ENCODE measurements at places on chromosomes 7 and 10.

- peak; percentile 82 for DNase-seq
Observed at GRCh38 chr10:22823109-22823508, 104.7 kb upstream of the ARMC3 start.

- peak; percentile 57 for DNase-seq
Observed at GRCh38 chr7:33050535-33051318, 11.8 kb downstream of the NT5C3A start.

GRCh38 chr10:117928741-117929140, 118.0 kb downstream of the RAB11FIP2 start:
- no peak for DNase-seq

DNA sequence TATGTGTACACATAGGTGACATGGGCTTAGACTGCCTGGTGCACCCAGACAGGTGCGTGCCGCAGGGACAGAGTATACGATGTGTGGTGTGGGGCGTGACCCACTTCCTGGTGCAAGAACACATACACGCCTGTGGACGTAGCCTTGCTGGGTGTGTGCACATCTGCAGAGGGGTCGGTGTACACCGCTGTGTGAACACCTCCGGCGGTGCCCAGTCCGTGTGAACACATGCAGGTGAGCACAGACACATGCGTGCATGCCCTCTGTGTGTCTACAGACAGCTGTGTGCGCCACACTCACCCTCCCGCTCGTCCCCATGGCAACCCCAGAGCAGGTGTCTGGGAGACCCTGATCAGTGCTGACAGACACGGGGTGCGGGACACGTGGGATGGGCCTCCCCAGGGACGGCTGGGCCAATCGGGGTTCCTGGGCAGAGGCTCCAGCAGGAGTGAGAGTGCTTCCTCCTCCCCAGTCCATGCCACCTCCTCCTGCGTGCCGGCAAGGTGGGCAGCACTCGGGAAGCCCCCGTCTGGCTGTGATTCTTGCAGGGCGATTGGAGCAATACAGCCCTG, 23.4 kb downstream of the ELFN1 start:
- no peak for DNase-seq

- DNase-seq, result no peak
Observed at GRCh38 chr7:43784030-43784584, 25.6 kb downstream of the BLVRA start.

- DNase-seq, result peak; percentile 96
Observed at GRCh38 chr7:32586291-32587221, 91.3 kb downstream of the AVL9 start.

DNA sequence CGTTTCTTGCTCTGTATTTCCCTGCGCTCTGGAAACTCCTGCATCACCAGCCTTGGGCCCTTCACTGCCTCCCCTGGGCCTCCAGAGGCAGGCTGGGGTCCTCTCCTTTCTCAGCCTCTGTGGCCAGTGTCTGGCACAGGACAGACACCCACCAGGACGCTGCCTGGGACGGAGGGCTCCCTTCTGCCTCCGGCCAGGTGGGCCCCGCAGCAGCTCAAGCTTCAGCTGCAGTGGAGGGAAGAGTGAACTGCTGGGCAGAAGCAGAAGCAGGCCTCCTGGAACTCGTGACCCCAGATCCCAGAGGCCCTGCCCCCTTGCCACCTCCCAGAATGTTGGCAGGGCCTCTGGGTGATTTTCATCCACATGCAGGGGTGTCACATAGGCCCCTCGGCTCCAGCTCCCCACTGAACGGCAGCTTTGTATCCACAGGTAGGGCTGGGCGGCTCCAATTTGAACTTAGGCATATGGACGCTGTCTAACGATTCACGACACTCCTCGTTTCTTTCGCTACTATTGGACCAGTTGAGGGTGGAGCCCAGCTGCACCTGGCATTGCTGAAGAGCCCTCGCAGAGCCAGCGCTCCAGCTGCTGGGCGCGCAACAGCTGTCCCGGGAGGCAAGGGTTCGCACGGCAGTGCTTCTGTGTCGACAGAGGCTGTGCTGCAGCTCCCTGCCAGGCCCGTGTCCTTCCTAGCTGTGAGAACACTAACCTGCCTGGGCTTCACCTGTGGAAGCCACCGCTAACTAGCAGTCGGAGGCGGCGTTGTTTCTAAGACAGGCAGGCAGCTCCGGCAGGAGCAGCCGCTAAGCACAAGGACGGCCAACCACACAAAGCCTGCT, 18.4 kb upstream of the GPR146 start:
- DNase-seq, result no peak

GRCh38 chr7:149714910-149715471, 58.4 kb downstream of the ZNF467 start:
- no peak for DNase-seq

DNA sequence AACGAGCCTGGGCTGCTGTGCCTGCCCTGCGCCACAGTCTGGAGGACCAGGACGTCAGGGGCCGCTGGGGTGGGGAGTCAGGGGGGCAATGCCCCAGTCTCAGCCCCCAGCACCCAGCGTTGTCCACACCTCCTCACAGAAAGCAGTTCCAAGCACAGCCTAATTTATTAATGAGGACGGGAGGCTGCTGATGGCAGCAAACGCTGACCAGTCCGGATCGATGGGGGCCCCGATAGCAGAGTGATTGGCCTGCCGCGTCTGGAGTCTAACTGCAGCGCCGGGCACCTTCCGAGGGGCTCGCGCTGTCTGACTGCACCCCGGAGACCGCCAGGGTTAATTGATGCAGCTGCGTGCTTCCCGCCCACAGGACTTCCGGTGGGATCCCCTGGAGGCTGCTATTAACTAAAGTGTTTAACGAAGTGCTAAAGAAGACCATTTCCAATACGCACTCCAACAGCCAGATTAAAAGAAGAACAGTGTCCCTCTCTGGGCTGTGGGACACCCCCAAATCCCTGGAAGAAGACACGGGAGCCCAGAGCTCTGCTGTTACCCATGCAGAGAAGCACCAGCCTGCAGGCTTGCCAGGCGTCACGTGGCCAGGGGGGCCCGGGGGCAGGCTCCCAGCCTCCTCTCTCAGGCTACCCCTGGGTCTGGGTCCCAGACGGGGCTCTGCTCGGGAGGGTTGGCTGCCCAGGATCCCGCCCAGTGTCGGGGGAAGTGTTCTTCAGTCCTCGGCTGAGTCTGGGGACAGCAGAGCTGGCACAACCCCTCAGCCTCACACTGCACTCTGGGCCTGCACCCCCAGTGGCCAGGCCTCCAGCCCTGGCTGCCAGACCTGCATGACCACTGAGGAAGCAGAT, 63.8 kb downstream of the MICALL2 start:
- no peak for DNase-seq

GRCh38 chr7:147432079-147432478, 1158.5 kb upstream of the C7orf33 start:
- DNase-seq, result peak; percentile 14

DNA sequence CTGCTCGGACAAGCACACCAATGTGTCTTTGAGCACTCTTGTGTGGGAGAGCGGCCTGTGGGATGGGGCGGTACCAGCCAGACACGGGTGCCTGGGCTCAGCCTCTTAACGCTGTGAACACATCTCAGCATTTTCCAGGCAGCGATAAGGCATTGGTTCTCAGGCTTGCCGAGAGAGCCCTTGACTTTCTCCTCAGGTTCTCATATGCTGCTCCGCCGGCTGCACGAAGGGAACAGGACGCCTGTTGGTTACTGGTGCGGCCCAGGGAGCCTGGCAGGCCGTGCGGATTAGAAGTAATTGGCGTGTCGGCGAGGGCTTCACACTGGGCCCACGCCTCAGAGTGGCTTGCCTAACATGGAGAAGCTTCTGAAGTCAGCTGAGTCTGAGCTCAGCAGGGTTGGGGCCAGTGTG, 456.7 kb upstream of the FOXK1 start:
- no peak for DNase-seq

GRCh38 chr10:113003052-113003451, 53.0 kb downstream of the TCF7L2 start:
- DNase-seq, result no peak

GRCh38 chr7:45878457-45879144, 5.7 kb upstream of the CCDC201 start:
- DNase-seq, result no peak

- DNase-seq, result peak; percentile 27
Observed at GRCh38 chr10:60236869-60237524, 152.7 kb downstream of the ANK3 start.

- no peak for DNase-seq
Observed at GRCh38 chr10:50467209-50467608, 156.5 kb downstream of the SGMS1 start.

DNA sequence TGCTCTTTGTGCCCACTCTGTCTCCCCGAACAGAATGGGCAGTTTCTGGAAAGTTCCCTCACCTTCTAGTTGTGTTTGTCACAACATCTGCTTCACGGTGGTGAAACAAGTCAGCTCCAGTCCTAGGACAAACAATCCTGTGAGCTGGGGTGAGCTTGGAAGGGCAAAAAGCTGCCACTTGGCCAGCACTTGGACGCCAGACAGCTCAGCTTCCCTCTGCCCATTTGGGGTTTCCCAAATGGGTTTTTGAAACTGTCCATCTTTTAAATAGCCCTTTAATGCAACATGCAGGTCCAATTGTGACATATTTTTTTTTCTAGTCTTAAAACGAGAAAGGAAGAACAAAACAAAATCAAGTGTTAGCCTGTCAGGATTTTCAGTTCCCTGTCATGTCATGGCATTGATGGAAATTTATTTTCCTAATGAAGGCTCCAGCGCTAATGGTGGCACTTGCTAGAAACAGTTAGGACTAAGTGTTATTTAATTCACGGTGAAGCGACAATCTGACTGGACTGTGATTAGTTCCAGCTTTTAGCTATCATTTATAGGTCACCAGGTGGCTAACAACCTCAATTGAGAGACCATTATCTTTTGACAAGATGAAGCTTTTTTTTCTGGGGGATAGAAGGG, 181.7 kb downstream of the MYOF start:
- no peak for DNase-seq

DNA sequence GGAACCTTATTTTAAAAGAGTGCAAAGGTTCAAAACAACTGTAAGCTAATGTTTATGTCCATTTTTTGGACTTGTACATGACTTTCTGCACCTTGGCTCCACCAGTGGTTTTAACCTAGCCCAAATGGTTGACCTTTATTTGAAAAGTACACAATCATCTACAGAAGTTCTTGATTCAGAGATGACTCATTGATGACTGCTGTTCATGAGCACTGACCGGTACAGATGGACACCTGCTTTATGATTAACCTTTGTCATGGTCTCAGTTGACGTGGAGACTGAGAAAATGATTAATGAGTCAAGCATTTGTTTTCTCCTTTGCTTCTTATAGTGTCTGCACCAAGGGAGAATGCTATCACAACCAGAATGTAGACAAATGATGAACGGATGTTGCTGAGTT, 55.7 kb upstream of the PTER start:
- DNase-seq, result no peak

DNA sequence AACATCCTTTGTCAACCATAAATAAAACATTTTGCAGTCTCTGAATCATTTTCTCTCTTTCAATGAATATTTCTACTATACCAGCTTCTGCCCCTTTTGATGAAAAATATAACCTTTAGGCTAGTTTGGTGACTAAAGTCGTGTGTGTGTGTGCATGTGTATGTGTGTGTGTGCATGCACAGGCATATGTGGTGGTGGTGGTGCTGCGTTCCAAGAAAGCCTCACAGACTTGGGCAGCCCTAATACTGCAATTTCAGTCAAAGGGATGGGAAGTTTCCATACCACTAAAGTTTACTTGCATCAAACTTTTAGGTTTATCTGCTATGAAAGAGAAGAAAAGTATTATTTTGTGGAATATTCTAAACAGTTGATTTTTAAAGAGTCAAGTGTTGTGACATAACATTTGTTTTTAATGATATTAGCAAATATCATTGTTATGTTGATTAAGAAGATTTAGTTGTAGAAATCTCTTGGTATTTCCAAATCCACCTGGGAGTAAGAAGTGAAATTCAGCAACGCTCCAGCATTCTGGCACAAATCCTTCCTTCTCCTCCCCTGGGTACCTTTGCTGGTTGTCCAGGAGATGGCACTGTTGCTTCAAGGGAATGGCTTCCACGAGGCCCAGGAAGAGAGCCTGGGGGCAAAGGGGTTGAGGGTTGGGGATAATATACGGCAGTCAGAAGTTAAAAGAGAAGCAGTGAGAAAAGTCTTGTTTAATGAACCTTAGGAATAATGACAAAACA, 41.5 kb downstream of the ASB4 start:
- DNase-seq, result peak; percentile 15

DNA sequence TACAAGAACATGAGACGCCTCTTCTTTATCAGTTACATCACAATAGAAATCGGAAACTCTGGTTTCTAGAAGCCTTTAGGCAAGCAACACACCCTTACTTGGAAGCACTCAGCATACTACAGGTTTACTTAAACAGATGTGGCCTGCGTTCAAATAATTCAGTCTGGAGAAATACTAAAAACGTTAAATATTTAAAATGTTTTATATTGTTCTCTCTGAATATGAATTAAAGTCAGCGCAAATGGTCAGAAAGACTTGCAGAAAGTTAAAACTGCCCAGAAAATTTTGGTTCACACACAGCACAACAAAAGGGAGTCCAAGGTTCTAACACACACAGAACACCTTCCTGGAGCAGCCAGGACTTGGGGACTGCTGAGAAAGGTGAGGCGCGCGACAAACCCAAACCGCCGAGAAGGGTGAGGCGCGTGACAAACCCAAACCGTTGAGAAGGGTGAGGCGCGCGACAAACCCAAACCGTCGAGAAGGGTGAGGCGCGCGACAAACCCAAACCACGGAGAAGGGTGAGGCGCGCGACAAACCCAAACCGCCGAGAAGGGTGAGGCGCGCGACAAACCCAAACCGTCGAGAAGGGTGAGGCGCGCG, 25.8 kb downstream of the ESYT2 start:
- no peak for DNase-seq

DNA sequence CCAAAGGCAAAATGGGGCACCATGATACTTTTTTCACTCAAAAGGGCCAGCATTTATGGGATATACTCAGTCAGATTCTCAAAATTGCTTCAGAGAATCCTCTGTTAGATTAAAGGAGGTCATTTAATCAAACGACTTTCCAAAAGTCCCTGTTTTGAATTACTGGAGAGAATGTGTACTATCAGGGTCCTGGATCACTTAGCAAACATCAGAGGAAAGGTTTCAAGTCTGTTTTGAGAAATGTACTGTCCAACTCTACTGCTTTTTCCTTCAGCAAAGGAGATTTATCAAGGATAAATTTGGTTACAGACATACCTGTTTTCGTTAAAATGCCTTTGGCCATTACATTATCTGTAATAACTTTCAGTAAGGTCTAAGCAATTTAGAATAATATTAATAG, 340.9 kb downstream of the GFRA1 start:
- DNase-seq, result no peak

DNA sequence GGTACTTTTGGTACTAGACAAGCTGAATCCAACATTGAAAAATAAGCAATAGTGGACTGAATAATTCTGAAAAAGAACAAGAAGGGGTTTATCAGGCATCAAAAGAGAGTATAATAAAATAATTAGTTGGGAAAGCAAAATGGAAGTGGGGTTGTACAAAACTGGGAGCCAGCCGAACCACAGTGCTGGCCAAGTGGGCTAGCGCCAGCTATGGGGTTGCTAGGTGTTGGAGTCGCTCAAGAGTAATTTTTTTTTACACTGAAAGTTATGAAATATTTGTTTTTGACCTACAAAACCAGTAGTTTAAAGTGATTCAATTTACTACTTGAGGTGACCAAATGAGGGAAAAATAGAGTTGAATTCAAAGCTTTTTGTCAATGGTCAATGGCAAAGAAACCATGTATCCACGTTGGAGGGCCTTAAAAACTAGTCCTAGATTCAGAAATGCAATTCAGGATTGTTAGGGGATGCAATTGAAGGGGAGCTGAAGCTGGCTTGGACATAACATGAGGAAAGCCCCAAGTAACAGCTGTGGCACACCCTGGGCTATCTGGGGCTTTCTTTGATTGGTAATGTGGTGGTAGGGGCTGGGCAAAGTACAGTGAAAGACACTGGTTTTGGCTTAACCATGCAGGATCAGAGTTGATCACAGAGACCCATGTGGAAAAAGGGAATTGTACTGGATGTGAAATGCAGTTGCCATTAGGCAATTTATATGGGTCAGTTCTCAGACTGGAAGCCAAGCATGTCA, 28.3 kb upstream of the MSMB start:
- no peak for DNase-seq

Data from brain microvascular endothelial cell (primary cell).